ENCODE measurements at places on chromosomes 1 and 21.

- DNase-seq = no peak
These were observed 416.9 kb downstream of the PTPRU start for GRCh38 chr1:29653034-29653810.

DNA sequence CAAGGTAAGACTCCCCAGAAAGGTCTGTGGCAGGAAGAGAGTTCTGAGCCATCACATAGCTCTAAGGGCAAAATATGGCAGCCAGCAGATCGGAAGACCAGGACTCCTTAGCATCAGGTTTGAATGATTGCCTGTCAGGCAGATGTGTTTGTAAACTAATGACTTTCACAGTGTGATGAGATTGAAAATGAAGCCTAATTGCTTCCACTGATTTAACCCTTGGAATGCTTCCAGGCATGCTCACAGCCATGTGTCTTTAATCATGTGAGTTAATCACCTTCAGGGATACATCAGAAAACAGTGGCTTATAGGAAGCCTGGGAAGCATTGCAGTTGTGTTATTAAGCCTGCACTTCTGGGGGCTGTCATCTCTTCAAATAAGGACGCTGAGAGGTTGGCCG lies 82.8 kb downstream of the LRRC53 start:
- DNase-seq = no peak

DNA sequence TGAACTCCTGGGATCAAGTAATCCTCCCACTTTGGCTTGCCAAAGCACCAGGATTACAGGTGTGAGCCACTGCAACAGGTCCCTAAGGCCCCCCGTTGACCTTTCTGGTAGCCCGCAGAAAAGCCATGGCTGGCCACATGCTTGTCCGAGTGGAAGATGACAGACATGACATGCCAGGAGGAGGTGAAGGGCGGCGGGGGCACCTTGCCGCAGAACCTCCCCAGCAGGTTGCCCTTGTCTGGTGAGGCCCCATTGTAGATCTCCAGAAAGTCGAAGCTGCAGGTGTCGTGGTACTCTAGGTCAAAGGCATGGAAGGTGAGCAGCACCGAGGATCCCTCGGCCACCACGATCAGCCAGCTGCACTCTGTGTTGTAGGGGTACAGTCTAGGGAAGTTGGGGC lies 8.4 kb downstream of the CDCP2 start:
- DNase-seq = no peak

GRCh38 chr1:151060007-151060656 lies at the start of gene MLLT11:
Gene MLLT11 (plus strand): TSS chr1:151060397. CDS start chr1:151067225, 6,828 bp downstream.
- DNase-seq = peak; percentile 21

DNA sequence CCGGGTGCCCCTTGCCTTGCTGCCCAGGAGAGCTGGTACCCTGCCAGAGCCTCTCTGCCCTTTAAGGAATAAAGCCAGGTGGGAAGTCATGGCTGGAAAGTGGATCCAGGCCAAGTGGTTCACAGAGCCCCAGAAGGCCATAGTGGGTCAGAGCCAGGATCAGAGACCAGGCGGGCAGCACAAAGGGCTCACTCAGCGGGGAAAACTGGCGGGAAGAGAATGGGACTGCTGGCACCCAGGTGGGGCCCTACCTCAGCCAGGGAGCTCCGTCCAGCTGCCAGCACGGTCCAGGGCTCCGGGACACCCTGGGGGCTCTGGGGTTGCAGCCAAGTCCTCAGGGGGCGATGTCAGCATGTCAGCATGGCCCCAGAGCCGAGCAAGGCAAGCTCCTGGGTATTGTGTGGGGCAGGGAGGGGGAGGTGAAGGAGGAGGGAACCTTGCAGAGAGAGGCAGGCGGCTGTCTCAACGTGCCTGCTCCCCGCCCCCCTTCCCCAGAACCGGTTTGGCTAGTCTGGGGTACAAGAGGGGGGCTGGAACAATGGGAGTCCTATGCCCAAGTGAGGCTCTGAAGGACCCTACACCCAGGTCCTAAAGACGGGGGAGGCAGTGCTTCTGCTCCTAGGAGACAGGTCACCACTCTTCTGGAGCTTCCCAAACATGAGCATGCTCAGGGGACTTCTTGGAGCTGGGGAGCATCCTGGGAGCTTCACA lies at the start of gene ARHGEF19:
Gene ARHGEF19, minus strand, starts transcription at position 402 of the 711 bp plus-strand sequence. CDS start 3,598 bp downstream, outside the sequence.
- no peak for DNase-seq

GRCh38 chr1:151130987-151131586 lies 15.3 kb downstream of the SEMA6C start:
- DNase-seq = peak; percentile 17

- DNase-seq = no peak
These were observed 30.5 kb upstream of the KIF26B start for GRCh38 chr1:245124241-245124640.

GRCh38 chr1:40739455-40740008 lies 44.1 kb upstream of the KCNQ4 start:
- no peak for DNase-seq

GRCh38 chr1:209651138-209651587 lies 1.1 kb downstream of the LAMB3 start:
- no peak for DNase-seq

DNA sequence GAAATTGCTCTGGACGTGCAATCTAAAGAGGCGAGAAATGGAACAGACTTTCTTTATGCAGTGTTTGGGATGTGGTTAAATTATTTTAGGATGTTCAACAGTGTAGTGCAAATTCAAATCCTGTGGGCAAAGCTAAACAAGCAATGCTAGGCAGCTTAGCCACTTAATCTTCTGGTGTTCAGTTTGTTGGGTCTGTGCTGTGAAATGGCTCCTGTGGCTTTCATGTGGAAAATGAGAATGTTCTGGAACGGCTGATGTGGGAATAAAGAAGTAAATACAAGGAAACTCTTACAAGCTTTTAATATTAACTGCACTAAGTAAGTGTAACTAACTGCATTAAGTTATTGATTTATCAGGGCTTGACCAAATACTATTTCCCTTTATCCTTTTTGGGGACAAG lies 766.6 kb downstream of the ADGRL2 start:
- DNase-seq = no peak

GRCh38 chr1:50566405-50566804 lies 143.2 kb upstream of the DMRTA2 start:
- no peak for DNase-seq

GRCh38 chr1:25688390-25689119 lies 72.0 kb downstream of the MAN1C1 start:
- DNase-seq = no peak

- no peak for DNase-seq
These were observed 2.3 kb downstream of the LDLRAD2 start for GRCh38 chr1:21814241-21814918.

DNA sequence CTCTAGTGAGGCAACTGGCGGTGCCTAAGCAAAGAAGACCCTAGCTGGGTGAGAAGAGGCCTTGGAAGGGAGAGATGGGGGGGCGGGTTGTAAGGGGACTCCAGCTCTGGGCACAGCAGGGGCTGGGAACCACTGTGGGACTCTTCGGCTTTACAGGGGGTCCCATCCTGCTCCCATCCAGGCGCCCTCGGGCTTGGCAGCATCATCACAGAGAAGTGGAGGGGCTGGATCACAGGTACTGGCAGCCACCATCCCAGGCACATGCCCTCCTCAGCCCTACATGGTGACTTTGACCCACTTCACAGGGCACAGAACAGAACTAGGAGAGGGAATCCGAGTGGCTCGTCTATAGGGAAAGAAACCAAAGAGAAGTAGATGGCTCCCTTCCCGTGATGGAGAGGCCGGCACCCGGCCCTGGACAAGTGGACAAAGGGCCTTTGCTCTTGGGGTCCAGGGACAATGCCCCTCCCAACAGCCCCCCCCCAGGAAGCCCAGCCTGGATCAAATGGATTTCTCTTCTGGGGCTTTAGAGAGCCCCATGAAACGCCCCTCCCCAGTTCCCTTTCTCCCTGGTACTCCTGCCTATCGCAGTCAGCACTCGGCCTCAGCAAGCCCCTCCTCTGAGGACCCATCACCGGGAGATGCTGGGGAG lies 54.0 kb upstream of the ECE1 start:
- no peak for DNase-seq

- DNase-seq = no peak
These were observed 86.8 kb downstream of the HLX start for GRCh38 chr1:220966041-220966440.

GRCh38 chr1:26541431-26541815 lies 11.9 kb downstream of the RPS6KA1 start:
- DNase-seq = no peak

GRCh38 chr1:34929853-34930701 lies 627 bp upstream of the DLGAP3 start:
- DNase-seq = no peak

GRCh38 chr1:217435204-217435603 lies 195.7 kb downstream of the GPATCH2 start:
- no peak for DNase-seq

DNA sequence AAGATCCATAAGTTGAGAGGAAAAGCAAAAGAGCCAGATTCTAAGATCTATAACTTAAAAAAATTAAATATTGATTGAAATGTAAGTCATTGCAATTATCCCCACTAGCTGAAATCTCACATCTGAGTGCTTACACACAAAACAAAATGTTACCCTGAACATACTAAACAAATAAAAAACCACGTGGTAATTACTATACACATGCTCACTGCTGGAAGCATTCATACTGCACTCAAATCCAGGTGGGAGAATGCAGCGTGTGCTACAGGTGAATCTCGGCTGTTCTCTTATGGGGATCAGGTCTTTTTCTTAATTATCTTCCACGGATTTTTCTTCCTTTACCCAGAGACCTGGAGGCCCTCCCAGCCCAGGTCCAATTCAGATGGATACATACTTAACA lies 74.3 kb downstream of the SDC3 start:
- DNase-seq = no peak

DNA sequence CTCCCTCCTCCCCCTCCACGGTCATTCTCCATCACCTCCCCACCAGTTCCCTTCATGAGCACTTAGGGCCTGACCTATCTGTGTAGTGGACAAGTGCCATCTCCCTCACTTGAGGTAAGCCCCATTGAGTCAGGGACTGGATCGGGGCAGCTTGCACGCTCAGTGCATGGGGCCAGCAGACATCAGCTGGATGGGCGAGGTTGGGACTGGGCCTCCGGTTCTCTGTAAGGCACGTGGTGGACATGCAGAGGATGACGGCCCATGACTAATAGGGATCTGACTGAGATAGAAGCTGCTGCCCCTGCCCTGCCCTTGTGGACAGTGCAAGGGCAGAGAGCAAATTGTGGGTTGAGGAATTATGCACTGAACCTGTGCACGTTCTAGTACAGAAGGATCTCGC lies 120.4 kb upstream of the C1orf174 start:
- DNase-seq = no peak

GRCh38 chr21:39137248-39138178 lies 45.7 kb downstream of the PSMG1 start:
- no peak for DNase-seq

DNA sequence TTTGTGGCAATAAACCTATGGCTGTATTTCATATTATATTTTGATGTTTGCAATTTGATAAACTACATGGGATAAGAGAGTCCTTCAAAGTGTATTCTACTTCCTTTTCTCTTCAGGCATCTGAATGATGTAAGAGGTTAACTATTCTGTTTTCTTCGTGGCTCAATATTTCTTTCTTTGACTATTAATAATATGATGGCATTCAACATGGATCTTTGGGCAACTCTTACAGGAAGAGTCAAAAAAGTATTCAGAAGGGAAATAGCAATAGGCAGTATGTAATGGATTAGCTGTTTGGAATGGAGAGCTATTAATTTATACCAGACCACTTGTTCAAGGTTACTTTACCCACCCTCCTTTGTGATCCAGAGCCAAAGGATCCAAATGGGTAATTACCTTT lies 74.4 kb downstream of the HMCN1 start:
- no peak for DNase-seq

DNA sequence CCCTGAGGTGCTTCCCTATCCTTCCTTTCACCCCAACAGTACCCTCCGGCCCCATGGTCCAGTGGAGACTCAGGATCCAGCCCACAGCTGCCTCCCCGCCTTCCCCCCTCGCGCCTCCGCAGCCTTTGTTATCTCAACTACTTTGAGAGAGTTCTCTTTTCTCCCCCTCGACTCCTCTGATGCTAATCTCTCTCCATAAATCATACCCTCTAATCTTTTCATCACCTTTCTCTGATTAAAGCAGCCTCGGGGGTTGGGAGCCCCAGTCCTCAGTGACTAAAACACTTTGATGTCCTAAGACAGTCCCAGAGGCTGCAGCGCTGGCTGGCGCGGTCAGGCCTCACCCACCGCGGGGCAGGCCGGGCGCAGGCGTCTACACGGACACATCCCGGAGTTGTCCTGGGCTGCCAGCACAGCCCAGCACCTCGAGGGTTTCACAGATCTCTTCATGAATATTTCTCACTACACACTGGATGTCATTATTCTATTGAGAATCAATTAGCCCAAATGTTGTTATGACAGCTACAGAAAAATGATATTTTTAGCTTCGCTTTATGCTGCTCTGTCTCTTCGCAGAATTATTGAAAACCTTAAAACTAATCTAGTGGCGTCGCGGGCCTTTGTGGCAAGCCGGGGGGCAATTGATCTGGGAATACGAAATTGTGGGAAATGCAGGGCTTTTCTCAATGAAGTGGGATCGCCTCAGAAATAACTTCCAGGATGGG lies 289.5 kb downstream of the RRAGC start:
- DNase-seq = no peak

DNA sequence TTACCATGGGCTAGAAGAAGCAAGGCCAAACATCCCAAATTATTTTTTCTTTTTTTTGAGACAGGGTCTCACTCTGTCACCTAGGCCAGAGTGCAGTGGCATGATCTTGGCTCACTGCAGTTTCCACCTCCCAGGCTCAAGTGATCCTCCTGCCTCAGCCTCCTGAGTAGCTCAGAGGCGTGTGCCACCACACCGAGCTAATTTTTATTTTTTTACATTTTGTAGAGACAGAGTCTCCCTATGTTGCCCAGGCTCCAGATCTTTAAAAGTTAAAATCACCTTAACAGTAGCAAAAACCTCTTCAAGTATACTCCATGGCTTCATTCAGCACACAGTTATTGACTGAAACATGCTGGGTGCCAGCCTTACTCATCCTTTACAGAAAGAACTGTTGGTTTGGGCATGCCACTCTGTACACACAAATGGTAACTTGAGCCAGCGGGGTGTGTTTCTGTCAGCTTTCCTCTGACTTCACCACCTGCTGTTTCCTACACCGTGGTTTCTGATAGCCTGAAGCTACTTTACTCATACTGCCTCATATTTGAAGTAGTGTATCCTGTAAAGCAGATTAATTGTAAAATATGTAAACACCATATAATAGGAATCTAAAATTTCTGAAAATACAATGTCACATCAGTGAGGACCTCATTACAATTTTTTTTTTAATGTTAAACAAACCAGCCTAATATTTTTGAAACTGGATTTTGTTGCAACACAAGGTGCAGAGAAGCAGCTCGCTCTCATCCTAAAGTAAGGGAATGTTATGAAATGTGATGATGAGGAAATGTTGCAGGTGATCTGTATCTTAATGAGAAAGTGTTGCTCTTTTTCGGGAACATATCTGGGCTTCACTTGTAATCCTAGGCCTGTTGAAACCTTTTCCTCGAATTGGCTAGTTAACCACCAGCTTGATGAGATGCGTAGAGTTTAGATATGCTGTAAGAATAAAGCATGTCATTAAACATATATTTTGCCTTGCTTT lies 113.9 kb downstream of the ATP5PO start:
- DNase-seq = peak; percentile 24
